Activated CD4-positive, alpha-beta T cell treated with anti-CD3 and anti-CD28 coated beads, Interleukin-2, Interleukin-6, amounts not matched to agents 100 ng/mL and 50 ng/mL, durations not matched to agents 16 hours and 8 hours (primary cell): ENCODE measurements at places on chromosomes 7 and 10.
A peak's percentile ranks its signal among the peaks of the same experiment; 100 is the strongest.

- no peak for DNase-seq
Observed at GRCh38 chr7:145143685-145144084, 307.8 kb upstream of the TPK1 start.

GRCh38 chr7:108974641-108975040 is 405.0 kb downstream of the DNAJB9 start:
- DNase-seq, result no peak

- no peak for DNase-seq
Observed at GRCh38 chr7:75743455-75743859, 4.7 kb upstream of the HIP1 start.

- no peak for DNase-seq
Observed at GRCh38 chr7:70505468-70505867, 626.5 kb upstream of the GALNT17 start.

- peak; percentile 17 for DNase-seq
Observed at GRCh38 chr10:72692994-72693781, 1.2 kb downstream of the MCU start.

DNA sequence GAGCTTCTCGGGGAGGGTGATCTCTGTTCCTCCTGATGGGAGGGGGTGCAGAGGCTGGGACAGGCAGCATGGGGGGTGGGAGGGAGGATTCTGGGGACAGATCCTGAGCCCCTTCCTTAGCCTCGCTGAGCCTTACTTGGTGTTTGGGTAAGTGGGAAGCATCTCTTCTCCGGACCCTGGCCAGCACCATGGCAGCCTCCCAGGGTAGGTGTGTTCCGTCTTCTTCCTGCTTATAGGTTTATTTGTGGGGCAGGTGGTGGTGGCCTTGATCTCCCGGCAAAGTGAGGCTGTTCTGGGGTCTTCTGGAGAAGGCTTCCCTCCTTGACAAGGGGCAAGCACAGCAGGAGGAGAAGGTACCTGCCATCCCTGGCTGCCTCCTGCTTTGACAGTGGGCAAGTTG is 226.9 kb downstream of the GLRX3 start:
- DNase-seq, result no peak

- peak; percentile 10 for DNase-seq
Observed at GRCh38 chr7:636396-636795, 90.1 kb upstream of the DNAAF5 start.

DNA sequence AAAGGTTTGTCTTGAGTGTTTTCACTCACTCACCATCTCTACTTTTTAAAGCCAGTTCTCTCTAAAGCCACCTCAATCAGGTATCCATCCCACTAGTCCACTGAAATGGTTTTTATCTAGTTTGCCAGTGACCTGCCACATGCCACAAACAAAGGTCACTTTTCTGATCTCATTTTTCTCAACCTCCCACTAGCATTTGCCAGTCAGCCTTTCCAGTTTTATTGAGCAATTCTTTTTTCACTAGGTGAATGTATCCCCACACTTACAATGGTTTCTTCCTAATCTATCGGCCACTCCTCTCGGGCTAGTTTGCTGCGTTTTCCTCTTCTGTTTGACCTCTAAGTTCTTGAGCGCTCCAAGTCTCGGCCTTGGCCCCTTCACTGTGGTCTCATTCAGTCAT is 44.9 kb upstream of the ARL4A start:
- no peak for DNase-seq

DNA sequence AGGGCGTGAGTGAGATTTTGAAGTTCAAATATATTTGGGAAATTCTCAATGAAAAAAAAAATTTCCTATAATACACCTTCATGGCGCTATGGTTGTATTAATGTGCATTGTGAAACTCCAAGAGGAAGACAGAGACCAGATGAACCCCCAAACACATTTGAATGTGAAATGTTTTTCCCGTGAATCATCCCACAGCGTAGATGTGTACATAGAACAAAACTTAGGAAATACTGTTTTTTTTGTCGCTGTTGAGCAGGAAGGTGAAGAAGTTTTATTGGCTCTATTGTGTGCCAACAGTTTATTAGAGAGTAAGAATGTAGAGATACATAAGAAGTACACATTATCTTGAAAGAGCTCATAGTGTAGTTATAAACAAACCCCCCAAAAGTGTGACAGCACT is 134.0 kb downstream of the KCND2 start:
- no peak for DNase-seq

DNA sequence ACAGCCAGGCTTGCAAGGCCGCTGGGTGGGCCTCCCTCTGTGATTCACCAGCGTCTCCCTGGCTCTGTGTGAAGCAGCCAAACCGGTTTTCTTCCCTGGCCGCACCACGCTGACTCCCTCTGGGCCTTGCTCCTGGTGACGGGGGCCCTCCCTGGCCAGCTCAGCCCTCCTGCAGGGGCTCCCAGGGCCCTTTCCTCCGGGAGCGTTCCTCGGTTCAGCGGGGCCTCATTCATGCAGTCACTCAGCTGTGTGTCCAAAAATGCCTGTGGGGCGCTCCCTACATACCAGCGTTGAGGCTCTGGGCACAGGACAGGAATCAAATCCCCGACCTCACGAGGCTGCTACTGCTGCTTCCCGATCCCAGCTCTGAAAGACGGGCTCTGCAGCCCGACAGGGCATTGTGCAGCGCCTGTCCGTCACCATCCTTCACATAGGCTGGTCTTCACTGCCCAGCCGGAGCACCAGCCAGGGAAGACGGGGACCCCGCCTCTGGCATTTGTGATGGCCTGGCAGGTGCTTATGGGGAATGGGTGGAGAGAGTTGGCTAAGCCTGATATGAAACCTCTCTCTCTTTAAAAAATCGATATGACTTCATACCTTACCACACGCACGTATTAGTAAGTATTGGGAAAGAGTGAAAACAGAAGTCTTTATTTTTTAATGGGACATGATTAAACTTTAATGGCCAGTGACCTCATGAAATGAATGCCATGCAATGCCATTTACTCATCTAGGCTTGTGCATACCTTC is 110.0 kb upstream of the SHH start:
- DNase-seq, result no peak
